Stimulated activated CD8-positive, alpha-beta memory T cell treated with anti-CD3 and anti-CD28 coated beads, Interleukin-7, amount 100 ng/mL, for 1 hour (primary cell): ENCODE measurements at places on chromosomes 3 and 15.

DNA sequence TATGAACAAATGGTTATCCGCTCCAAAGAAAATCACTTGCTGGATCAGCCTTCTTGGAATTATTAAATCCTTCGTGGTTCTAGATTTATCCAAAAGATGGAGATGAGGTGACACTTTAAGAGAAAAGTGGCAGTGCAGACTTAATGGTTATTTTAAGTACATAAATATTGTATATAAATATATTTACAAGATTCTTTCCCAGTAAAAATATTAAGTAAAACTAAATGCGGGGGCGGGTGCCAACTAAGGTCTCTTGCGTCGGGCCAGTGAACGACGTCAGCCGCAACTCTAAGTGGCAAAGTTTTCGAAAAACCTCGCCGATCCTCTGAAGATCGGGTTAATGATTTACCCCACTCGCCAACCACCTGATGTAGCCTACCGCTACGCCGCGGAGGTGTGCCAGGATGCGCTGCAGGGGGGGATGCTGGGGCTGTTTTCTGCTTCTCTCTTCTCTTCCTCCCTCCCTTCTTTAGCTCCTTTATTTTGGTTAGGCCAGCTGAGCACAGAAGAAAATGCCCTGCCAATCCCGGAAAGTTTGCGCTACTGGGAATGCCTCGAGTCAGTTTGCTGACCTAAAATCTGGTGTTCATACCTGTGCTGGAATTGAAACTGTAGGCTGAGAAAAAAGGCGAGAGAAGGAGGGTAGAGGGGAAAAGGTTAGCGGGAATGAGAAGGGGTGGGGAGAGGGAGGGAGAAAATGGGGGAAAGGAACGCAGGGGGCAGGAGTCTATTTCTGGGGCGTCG, 7.6 kb upstream of the FOXB1 start:
- no peak for DNase-seq

DNA sequence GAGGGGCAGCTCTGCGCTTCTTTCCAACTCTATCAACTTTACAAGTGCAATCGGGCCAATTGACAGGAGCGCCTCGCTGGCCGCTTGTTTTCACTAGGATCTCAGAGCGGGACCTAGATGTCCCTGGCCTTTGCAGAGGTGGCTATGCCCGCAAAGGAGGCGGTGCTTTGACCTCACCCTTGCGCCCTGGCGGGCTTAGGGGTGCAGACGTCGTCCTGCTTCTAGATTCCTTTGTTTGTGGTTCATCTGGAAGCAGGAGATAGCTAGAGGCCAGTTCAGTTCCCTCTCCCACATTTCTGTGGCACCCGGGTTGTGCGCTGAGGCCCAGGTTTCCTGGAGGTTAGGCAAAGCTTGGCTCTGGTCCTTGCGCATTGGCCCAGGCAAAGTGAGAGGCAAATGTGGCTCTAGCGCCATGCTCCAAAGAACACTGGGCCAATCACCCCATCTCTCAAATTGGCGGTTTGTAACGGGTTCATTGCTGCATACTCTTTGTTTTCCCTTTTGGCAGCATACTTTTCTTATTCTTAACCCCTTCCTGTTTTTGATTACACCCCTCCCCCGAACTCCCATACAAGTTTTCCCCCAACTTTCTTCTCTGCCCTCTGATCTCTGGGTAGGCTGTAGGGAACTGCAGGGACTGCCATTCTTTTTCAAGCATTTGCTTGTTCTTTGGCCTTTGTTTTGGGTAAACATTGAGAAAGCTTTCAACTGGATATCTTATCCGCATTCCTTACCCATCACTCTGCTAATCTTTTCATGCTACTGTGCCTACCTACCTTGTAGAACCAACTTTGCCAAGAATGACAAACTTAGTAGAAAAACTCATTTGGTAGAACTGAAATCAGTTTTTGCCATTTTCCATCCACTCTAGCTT, 1.4 kb downstream of the PPM1L start:
- DNase-seq = no peak

- DNase-seq = no peak
These were observed 252.9 kb downstream of the UACA start for GRCh38 chr15:70510433-70510832.

GRCh38 chr15:25106209-25106608, 151.4 kb downstream of the SNRPN start:
- DNase-seq = no peak

DNA sequence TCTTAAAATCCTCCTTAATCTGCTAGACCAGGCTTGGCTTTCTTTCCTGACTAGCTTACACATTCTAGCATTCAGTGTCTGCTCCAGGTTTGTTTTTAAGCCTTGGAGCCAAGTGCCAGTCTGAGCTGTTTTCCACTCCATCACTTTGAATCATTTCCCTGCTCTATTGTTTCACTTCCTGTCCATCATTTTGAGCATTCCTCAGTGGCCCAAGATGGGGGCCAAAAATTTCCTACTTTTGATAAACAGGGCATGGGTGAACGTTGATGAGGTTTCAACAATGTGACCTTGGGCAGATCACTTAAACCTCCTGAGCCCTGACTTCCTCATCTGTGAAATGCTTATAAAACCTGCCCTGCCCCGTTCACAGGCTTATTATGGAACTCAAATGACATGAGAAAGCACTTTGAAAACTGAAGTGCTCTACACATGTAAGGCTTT, 4.4 kb downstream of the CYP19A1 start:
- DNase-seq = no peak

DNA sequence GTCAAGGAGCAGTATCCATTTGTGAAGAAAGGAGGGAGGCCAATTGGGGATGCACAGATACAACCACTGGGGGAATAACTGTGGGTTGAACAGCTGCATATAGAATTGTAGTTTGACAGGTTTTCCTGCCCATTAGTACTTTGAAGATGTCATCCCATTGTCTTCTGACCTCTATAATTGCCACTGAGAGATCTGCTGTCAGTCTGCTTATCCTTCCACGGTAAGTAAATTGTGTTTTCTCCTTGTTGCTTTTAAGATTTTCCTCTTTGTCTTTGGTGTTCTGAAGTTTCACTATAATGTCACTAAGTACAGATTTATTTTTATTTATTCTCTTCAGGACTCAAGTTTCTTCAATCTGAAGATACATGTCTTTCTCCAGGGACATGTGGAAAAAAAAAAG, 56.6 kb downstream of the MOBP start:
- DNase-seq = no peak

GRCh38 chr3:127064391-127065137, 81.6 kb downstream of the PLXNA1 start:
- DNase-seq = no peak

DNA sequence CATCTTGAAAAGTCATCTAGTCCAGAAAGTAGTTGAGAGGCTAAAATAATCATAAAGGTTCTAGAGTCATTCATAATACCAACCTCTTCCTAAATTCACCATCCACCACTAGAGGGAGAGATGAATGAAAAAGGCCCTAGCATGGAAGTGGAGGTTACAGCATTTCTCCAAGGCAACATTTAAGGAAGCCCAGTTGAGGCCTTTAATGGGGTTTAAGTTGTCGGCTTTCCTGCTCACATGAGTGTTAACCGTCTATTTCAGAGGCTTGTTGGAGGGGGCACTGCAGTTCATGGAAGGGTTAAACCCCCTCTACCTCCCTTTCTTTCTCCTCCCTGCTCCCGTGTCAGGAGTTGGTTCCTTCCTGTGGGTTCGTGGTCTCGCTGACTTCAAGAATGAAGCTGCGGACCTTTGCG, 3.8 kb upstream of the SLCO3A1 start:
- DNase-seq = no peak

GRCh38 chr15:81286621-81287121, 37.3 kb downstream of the STARD5 start:
- DNase-seq = no peak

GRCh38 chr3:143200001-143200924, 80.7 kb downstream of the CHST2 start:
- no peak for DNase-seq

DNA sequence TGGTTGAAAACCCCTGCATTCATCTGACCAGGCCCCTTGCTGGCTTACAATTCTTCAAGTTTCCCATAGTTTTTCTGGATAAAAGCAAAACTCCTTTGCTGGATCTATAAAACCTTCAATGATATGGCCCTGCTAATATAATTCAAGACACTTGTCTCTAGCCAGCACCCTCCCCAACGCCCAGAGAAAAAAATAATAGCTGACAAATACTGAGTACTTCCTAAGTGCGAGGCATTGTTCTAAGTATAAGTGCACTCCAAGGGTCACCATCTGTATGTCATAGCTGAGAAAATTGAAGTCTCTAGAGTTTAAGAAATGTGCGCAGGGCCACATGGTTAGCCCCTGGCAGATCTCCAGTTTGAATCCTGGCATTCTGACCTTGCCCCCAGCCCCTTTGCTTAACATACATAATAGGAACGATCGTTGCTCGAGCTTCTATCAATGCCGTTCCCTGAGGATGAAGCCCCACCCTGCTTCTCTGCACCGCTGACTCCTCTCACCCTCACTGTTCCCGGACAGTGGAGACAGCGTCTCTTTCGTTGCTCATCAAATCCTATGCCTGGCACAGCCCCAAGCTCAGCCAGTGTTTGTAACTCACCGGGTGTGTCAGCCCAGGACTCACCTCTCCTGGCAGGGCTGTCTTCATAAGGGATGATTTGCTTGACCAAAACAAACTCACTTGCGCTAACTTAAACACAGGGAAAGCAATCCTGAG, 377.1 kb upstream of the PROK2 start:
- DNase-seq = no peak

DNA sequence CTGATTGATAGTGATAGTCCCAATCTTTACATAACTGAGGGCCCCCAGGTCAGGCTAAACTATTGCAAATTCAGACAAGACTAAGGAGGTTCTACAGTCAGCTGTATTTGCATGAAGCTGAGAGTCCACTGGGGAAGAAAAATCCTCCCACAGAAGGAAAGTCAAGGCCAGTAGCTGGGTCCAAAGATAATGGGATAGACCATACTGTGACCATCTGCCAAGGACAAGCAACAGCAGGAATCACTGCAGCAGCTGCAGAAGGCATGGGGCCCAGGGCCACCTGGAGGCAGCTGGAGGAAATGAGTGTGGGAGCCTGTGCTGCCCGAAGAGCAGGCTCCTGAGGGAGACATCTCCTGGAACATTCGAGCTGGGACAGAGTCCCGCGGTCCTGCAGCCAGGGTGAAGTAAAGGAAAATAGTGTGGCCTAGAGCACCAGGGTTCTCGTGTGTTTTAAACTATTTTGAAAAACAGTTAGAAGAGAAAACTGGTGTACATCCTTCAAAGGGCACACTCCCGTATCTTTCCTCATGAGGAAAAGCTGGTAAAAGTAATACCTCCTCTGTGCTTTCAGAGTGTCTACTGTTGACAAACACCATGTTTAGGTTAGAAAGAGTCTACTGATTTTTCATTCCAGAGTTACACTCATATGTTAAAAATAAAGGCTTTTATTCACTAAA, 13.2 kb upstream of the TMEM212 start:
- no peak for DNase-seq

- DNase-seq = no peak
These were observed 55.0 kb upstream of the CP start for GRCh38 chr3:149276619-149277018.

GRCh38 chr3:124620600-124621063, 109.6 kb upstream of the UMPS start:
- DNase-seq = peak; percentile 11

DNA sequence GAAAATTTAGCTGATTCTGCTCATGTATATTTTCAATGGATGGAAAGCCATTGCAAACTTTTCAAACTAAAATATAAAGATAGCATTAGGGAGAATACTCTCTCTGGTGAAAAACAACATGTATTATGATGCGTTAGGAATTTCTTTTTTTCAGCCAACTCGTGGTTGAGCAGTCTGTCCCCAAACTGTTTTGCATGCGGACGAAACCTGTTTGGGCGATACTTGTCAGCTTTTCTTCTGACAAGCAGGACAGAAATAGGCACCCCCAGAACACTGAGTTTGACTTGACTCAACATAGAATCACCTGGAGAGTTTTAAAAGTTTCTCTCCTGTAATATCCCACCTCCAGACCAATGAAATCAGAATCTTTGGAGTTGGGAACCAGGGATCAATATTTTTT, 417.5 kb upstream of the TPRG1 start:
- DNase-seq = no peak

DNA sequence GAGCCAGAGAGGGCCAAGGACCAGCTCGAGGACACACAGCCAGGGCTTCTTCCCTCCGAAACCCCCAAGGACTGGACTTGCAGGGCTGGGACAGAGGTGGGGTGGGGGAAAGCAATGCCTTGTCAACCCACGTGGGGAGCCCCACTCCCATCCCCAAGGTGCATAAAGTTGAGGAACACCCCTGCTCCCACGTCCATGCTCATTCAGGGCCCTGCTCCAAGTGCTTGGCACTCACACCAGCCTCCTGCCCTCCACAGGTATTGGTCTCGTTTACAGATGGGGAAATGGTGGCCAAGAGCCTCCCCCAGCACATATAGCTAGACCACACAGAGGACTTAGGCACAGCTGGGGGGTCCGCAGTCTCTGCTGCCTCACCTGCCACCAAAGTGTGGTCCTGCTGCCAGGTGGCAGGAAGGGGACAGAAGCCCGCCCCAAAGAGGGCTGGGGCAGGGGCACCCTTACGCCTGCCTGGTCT, 50.5 kb upstream of the CSPG4 start:
- DNase-seq = no peak

DNA sequence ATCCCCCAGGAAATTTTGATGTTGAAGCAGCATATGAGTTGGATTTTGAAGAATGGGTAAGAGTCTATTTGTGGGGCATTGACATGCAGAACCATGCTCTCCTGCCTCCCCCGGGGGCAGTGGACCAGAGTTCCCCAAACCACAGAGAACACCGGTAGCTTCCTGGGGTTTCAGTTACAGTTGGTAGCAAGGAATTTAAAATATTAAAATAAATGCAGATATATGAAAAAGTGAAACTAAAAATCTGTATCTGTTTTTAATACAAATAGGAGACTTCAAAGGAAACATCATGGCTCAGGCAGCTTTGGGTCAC, 37.4 kb downstream of the SLC9A9 start:
- DNase-seq = no peak

DNA sequence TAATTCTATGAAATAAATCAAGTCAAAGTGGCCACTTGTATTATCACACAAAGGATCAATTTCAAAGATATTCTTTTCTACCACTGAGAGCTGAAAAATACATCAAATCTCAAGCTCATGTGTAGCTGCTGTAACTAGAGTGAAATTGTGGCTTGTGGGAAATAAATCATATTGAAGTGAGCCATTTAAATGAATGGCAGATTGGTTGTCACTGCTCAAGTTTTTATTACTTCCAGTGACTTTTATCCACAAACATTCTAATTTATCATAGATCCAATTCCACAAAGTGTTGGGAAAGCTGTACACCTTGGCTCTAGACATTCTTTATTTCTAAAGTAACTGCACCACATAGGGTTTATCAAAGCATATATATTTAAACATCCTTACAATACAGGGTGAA, 285.4 kb downstream of the CNTN3 start:
- no peak for DNase-seq

- DNase-seq = no peak
These were observed 781.2 kb downstream of the ROBO1 start for GRCh38 chr3:78986416-78987101.

DNA sequence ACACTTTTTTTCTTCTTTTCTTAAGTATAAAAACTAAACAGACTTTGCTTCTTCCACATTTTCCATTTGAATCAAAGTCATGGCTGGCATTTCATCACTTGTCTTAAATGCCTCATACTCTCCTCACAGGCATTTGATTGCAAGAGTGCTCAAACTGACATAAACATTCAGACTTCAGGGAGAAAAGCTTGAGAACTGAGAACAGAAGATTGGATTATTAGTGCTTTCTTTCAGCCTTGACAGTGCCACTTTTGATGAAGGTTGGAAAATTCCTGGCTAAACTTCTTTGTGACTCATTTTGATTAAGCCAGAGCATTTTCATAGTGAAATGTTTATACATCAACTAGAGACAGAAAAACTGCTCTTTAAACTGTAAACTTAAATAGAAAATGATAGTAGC, 544.4 kb downstream of the DIPK2A start:
- DNase-seq = no peak
